ENCODE measurements at places on chromosomes 11 and 22.

DNA sequence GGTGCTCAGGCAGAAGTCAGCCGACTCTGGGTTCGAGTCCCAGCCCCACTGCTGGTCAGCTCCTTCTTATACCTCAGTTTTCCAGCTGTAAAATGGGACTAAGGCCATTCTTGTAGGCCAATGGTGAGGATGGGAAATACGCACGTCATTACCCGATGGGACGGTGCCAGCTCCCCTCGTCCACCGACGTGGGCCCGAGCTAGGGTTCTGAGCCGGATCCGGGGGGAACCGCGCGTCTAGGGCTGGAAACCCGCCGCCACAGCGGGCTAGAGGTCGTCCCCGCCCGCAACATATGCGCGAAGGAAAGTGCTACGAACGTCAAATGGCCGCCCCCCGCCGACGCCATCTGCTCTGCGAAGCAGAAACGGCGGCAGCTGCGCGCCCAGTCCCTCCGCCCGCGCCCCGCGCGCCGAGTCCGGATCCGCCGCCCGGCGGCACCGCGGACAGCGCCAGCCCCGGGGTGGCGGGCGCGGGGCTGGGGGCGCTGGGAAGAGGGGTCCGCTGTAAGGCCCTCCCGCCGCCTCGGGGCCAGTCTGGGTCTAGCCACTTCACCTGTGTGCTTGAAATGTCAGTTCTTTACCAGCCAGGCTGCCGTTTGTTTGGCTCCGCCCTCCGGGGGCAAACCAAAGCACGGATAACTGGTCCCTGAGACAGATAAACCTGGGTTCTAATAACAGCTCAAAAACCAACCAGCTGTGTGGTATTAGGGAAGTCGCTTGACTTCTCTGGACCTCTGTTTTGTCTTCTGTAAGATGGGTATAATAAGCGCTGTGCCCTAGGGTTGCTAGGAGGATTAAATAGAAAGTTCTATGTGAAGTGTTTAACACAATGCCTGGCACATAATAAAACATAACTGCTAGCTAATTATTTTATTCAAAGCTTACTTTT lies 103.5 kb upstream of the RCN1 start:
- no peak for DNase-seq

DNA sequence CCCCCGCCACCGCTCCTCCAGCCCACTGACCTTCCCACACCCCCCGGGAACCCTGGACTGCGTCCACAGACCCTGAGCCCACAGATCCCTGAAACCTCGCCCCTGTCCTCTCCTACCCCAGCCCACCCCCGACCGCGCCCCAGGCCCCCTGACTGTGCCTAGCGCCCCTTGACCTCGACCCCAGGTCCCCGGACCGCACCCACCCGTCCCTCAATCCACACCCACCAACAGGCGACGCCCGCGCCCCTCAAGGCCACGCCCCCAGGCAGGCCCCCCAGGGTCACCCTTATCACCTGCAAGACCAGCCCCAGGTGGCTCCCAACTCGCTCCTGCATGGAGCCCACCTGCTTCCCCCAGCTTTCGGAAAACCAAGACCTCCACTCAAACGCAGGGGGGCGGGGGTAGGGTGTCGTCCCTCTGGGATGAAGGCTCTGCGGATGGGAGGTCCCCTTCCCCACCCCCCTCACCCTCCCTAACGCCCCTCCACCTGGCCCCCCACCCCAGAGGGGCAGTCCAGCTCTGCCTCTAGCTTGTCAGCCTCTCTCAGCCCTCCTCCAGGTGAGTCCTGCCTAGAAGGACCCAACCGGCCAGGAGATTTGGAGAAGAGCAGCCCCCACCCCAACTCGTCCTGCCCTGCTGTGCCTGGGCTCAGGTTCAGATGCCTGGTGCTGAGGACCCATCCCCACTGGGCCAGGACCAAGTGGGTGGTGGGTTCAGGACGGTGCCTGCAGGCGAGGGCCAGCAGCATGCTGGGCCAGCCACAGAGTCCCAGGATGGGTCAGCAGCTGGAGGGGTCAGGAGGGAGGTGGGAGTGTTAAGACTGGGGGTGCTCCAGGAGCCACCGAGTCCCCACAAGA lies 3.1 kb upstream of the IL17REL start:
- DNase-seq = no peak

DNA sequence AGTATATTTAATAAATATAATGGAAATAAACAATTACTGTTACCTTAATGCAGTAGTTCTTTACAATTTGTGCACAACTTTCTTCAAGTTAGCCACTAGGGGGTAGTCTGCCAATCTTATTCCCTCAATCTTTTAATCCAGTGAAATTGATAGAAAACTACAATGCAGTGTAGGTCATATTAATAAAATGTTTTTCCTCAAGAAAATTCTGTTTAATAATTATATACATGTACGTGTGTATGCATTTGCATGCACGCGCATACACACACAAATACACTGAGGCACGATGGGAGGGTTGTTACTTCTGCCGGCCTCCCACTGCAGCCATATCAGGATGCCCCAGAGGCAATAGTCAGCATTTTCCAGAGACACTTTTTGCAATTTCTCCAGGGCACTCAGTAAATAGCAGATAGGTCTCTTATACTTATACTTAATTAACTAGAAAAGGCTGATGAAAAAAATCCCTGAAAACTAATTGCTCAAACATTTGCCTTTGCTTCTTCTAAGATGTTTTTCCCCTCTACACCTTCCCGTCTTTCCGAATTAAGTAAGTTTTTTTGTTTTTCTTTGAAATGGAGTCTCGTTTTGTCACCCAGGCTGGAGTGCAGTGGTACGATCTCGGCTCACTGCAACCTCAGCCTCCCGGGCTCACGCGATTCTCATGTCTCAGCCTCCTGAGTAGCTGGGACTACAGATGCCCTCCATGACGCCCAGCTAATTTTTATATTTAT lies 3.1 kb downstream of the GAB2 start:
- DNase-seq = no peak

DNA sequence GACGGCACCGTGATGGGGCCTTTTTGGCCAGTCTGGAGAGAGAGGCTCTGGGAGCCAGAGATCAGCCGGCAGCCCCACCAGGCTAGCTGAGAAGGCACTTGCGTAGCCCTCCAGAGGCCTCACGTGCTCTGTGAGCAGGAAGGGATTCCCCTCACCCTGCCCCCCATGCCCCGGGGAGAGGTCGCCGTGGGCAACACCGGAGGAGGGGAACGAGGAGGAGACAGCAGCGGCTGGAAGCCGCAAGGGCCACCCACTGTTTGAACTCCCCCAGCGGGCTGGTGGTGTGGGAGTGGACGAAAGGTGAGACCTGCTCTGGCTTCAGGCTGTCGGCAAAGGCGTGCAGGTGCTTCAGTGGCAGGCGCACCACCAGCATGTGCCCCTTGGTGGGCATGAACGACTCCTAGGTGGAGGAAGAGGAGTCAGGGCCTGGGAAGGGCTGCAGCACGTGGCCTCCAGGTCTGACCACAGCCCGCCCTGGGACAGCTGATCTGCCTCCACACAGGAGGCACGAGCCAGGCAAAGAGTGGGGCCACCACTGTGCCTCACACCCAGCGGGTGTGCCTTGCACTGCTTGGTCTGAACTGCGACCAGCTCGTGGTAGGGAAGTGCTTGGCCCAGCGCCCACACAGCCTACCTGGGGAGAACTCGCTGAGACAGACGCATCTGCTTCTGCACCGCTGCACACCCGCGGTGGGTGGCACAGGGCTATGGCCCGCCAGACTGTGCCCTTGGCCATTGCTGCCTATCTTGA lies 99.9 kb downstream of the MED15 start:
- DNase-seq = no peak

DNA sequence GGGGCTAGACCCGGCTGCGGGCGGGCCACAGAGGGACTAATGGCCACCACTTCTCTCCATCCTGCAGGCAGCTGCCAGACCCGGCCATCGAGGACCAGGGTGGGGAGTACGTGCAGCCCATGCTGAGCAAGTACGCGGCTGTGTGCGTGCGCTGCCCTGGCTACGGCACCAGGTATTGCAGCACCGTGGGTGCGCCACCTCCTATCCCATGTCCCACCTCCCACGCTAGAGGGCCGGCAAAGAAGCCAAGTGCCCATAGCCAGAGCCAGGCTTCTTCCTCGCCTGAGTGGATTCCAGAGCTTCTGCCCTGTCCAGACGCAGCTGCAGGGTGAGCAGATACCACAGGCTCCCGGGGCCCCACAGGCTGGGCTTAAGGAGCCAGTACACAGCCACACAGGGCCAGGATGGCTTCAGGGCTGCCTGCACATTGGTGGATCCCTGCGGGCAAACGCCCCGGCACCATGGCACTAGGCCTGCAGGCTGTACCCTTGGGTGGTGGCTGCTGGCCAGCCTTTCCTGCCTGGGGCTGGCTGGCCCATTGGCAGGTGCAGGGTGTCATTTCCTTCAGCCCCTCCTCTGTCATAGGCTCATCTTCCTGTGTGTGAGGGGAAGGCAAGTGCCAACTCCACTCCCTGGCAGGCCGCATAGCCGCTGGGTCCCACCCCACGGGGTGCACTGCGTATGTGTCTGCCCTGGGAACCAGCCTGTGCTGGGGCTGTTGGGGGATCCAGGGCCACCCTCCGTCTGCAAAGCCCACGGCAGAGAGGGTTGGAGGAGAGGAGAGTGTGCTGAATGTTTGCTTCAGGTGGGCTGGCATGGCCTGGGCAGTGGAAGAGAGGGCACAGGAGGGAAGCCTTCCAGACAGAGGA lies 16.5 kb upstream of the DGCR8 start:
- DNase-seq = no peak

- no peak for DNase-seq
These were observed 30.4 kb upstream of the SHANK2 start for GRCh38 chr11:71282581-71283351.

DNA sequence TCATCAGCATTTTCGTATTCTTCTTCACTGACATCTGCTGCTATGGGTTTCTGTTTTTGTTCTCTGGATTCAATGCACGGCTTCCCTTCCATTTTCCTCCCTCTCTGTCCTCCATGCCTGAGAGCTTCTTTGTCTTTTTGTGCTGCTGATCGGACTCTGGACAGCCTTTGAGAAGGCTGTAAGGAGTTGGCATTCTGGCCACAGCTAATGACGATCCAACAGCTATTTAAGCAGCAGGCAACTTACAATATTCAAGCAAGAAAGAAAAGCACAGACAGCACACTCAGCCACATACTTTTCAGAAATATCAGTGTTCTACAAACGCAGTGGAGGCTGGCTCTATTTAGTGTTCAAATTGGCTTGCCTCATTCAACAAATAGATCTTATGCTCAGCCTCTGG lies 60.9 kb upstream of the ZC3H12C start:
- DNase-seq = no peak

DNA sequence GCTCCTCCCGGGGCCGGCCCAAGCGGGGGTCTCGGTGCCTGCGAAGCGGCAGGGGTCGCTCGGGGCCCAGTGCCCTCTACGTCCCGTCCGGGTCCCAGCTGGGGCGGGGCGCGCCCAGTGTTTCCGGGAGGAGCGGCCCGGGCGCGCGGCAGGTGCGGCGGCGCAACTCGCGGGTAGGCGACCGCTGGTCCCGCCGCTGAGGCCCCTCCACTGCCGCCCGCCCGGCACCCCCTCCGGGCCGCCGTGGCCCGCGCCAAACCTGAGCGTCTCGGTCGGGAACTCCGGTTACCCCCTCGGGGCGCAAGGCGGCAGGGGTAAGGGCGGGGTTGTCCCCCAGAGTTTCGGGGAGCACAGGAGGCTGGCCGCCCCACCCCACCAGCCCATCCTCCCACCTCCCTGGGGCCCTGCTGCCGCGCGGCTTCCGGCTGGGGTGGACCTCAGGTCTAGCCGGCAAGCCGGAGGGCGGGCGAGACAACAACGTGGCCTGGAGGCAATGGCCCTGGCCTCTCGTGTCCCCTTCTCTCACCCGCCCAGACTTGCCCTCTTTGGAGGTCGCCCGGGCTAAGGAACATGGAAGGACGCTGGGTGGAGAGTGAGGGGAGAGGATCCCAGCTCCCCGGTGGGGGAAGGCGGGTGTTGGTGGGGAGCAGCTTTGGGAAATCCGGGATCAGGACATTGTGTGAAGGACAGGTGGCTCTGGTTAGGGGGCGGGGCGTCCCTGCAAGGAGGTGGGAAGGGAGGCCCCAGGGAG lies 398 bp upstream of the CRACR2B start:
- no peak for DNase-seq

Measured in T1000 (cell line).